SK-N-SH (cell line): ENCODE measurements at places on chromosomes 3 and 15. TPM values are rescaled to one million over a fixed set of nuclear protein-coding genes. Genes with fewer than 3 reads are reported as not detected.

SAMMSON gene
- polyA plus RNA-seq, result not detected in 2 replicates

CCDC9B gene
- polyA plus RNA-seq, result 13.7 and 14.2 TPM in 2 replicates

TPM1 gene
- polyA plus RNA-seq, result 1,371 and 1,764 TPM in 2 replicates

TMEM207 gene
- polyA plus RNA-seq, result not detected in 2 replicates

SRGAP3 gene
- polyA plus RNA-seq, result 2.8 and 3.0 TPM in 2 replicates

PP2D1 gene
- not detected in 2 replicates for polyA plus RNA-seq

CD200 gene
- 1.0 and 1.1 TPM in 2 replicates for polyA plus RNA-seq

PKM gene
- 1,453 and 1,539 TPM in 2 replicates for polyA plus RNA-seq

PLSCR2 gene
- not detected in 2 replicates for polyA plus RNA-seq

LIPC gene
- not detected in 2 replicates for polyA plus RNA-seq

ZNF860 gene
- polyA plus RNA-seq, result not detected in 2 replicates

ATP8B4 gene
- polyA plus RNA-seq, result 0.03 TPM in 1 of 2 replicates, not detected in the other

SEC22A gene
- 13.0 and 17.4 TPM in 2 replicates for polyA plus RNA-seq

SPESP1 gene
- not detected in 2 replicates for polyA plus RNA-seq

EPHB3 gene
- polyA plus RNA-seq, result 2.1 and 4.2 TPM in 2 replicates

ABHD6 gene
- 10.7 and 14.8 TPM in 2 replicates for polyA plus RNA-seq

MAGEL2 gene
- 0.03 TPM in 2 replicates for polyA plus RNA-seq

SLC6A20 gene
- not detected in 2 replicates for polyA plus RNA-seq

CLRN1 gene
- polyA plus RNA-seq, result not detected in 2 replicates

NAA80 gene
- 10.4 and 10.5 TPM in 2 replicates for polyA plus RNA-seq

PPP1R14D gene
- polyA plus RNA-seq, result not detected in 2 replicates

CACNA2D3 gene
- polyA plus RNA-seq, result 0.15 and 0.36 TPM in 2 replicates

IL17RD gene
- polyA plus RNA-seq, result 2.4 and 3.6 TPM in 2 replicates

CD200R1 gene
- polyA plus RNA-seq, result 0.02 and 0.03 TPM in 2 replicates

TLR9 gene
- 0.12 TPM in 1 of 2 replicates, not detected in the other for polyA plus RNA-seq

CIB2 gene
- polyA plus RNA-seq, result 39.6 and 40.8 TPM in 2 replicates

BNC1 gene
- not detected in 2 replicates for polyA plus RNA-seq

GOLGA6B gene
- 0.03 TPM in 1 of 2 replicates, not detected in the other for polyA plus RNA-seq

MCTP2 gene
- 0.26 and 0.52 TPM in 2 replicates for polyA plus RNA-seq

POPDC2 gene
- polyA plus RNA-seq, result 19.9 and 38.8 TPM in 2 replicates

MCF2L2 gene
- polyA plus RNA-seq, result 0.56 and 0.75 TPM in 2 replicates

MAPKBP1 gene
- 5.2 and 6.7 TPM in 2 replicates for polyA plus RNA-seq

PLSCR5 gene
- not detected in 2 replicates for polyA plus RNA-seq

CRYGS gene
- 2.1 and 2.3 TPM in 2 replicates for polyA plus RNA-seq
